ENCODE measurements at places on chromosomes 11 and 22.

- peak; percentile 54 for DNase-seq
Measured at GRCh38 chr22:21760640-21761039, 25.0 kb upstream of the YPEL1 start.

DNA sequence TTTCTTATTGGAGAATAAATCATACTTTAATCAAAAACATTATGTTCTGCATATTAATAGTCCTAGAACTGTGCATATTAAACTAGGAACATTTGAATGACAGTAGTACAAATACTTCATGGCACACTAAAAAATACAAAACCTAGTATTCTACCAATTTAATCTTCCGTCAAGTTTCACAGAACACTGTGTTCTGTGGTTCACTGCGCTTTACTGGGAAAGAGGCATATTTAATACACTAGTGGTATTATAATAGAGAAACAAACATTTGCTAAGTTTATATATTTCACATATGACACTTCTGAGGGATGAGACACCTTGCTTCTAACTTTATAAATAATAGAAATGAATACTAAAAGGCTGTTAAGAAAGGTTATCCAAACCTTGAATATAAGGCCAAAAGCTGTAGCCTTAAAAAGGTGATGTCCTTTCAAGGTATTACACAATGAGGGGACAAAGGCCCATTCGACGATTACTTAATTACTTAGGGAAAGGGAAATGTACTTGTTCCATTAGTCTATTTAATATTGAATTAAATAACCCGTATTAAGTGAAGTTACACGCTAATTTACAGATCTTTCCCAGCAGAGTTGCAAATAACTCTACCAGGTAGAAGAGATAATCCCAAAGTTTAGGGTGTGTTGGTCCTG lies 48.0 kb downstream of the NARS2 start:
- no peak for DNase-seq

DNA sequence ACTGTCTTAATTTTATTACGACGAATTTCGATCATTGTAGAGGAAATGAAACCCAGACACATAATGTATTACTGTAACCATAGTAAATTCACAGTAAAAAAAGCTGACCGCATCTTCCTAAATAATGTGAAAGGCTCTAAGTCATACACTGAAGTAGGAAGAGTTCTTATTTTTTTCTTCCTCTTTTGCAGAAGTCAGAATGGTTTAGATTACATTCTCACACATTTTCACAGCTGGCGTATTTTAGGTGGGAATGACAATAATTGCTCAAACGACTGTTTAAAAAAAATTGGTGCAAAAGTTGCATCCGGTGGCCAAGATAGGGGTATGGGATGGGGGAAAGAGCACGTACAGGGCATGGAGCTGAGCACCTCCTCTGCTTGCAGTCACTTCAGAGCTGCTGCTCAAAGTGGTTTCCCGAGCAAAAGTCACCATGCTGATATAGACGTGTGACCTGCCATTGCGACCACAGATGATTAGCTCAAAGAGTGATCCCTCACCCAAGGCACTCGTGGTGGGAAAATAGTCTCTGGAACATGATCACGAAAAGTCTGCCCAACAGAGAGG lies 35.3 kb downstream of the MMP13 start:
- DNase-seq: no peak

DNA sequence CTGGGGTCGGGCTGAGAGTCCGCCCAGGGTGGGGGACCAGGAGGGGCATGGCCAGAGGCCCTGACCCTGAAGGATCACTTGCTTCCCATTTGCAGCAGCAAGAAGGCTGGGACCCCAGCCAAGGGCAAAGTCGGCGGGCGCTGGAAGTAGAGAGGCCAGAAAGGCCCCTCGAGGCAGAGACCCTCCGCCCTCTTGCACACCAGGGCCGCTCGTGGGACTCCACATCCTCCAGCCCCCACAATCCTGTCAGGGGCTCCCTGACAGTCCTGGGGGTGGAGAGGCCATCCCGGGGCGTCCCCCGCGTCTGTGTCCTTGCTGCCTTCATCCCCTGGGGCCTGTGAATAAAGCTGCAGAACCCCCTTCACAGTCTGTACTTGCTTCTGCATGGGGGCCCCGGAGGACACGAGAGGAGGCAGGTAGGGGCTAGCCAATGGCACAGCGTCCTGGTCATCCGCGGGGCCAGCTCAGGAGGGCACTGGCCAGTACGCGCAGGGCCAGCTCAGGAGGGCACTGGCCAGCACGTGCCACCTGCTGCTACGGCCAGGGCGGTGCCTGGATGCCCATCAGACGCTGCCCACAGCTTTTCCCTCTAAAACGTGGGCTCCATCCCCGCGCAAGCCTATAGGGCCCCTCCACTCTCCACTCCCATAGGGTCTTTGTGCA lies 8.7 kb upstream of the MRPL23 start:
- no peak for DNase-seq

DNA sequence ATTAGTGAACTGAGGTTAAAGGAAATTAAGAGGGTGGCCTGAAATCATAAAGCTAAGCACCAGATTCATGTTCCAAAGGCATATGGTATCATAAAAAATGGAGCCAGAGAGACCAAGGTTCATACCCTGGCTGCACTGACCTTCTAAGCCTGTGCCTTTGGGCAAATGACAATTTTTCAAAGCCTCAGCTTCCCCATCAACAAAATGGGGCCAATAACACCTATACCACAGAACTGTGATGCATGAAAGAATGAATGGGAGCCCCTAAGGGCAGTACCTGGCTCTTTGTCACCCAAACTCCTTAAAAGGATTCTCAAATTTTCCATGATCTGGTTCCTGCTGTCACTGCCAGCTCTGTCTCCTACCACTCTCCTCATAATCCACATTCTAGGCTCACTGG lies 72.5 kb downstream of the RAB30 start:
- DNase-seq: no peak
